ENCODE measurements at places on chromosomes 4 and X.

- no peak for DNase-seq
Observed at GRCh38 chrX:96889726-96890125, 6.0 kb downstream of the RPA4 start.

GRCh38 chr4:113094802-113095201 lies 45.3 kb downstream of the ANK2 start:
- no peak for DNase-seq

DNA sequence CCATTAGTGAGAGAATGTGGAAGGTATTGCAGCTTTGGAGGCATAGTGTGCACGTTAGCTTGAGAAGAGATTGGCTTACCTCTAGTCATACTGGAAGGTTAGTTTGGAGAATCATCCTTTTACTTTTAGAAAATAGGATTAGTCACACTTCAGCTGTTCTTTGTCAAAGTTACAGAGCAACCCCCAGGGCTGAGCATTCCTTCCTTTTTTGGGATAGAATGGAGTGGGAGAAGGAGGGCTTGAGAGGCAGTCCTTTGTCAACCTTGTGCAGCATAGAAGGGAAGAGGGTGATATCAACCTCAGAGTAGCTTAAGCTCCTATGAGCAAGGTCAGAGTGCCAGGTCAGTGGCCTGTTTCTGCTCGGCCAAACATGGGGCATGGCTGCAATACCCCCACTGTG lies 8.6 kb upstream of the MBNL3 start:
- no peak for DNase-seq

DNA sequence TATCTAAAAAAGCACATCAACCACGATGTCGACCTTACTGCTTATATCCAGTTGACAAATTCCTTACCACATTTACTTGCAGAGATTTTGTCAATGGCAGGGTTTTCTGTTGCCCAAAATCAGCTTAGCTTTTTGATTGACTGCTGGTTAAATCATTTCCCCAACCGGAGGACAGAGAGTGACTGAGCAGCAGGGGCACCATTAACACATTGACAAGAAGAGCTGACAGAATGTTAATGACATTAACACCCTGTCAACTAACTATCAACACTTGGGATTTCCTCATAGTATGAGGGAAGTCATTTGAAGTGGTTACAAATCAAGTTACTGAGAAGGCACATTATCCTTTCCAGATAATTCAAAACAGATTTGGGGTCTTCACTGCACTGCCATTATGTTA lies 368.4 kb downstream of the RPA4 start:
- DNase-seq = no peak

DNA sequence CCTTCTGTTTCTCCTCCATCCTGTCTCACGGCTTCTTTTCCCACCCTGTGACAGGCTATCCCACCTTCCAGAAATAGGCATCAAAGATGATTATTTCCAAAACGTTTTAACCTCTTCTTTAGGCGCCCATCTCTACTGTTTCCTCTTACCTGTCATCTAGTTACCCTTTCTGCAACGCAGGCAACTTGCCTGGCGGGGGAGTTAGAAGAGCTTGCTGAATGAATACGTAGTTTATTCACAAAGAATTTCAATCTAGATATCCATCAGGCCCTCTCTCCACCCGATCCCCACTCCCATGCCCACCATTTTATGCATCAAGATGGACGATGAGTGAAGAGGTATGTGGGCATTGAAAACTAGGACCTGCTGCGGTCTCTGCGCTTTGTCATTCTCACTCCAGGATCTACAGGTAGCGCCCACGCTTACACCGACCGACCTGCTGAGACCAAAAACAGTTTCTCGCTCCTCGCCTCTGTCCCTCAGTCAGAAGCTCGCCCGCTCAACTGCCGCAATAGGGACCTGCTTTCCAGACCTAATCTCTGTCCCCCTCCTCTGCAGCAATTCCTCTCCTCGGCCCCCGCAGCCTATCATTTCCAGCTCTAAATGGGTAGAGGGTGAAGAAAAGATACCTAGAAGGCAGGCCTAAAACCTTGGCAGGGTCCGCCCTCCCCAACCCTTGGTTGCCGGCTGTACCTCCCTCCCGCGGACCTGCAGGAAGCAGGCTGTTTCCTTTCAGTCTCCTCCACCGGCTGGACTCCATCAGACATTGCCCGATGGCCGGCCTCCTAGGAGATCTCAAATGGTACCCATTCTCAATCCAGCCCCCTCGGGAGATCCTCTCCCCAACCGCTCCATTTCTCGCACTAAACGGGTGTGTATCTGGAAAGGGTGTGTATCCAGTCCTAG lies 624 bp downstream of the BEX5 start:
- no peak for DNase-seq

- DNase-seq = no peak
Observed at GRCh38 chr4:170875868-170876267, 786.1 kb upstream of the AADAT start.

DNA sequence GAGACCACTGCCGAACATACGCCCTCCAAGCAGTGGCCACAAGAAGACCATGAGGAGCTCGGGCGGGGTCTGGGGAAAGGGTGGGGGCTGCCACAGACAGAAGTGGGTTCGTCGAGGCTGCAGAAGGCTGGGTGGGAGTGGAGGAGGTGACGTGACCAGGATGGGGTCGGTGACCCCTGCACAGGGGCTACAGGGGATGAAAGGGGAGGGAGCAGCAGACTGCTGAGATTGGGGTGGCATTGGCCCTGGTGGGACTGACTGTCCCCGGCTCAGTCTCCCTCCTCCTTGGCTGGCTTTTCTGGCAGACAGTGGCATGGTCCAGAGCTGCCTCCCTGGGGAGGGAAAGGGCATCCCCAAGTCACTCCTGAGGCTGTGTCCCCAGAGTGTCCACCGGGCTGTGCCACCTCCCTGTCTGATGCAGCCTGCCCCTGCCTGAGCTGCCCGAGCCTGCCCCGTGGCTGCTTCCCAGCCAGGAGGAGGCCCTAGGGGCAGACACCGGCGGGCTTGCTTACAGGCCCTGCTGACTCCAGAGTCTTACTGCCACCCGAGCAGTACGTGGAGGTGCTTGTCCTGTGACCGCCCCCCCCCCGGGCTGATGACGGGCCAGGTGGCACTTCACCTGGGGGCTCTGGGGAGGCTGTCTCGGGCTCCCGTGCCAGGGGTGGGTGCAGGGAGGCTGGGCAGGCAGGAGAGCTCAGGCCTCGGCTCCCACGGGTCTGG lies 7.2 kb downstream of the SH3BP2 start:
- no peak for DNase-seq

GRCh38 chr4:74327762-74328161 lies 19.5 kb downstream of the EPGN start:
- no peak for DNase-seq

GRCh38 chrX:16970977-16971376 lies 24.5 kb downstream of the REPS2 start:
- DNase-seq = no peak

DNA sequence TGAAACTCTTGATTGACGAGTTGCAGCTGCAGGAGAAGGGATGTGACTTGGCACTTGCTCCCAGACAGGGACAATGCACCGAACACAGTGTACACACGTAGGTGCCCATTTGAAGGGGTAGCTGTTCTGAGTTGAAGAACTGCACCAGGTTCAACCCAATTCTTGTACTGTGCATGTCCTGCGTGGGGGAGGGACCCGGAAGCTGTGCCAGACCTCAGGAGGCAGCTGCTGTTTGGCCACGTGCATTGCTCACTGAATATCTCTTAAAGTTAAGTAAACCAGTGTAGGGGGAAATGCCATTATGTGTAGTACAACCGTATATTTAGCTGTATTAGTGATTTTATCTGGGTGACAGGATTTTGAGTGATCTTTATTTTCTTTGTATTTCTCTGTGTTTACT lies 12.0 kb upstream of the RBBP7 start:
- DNase-seq = no peak

DNA sequence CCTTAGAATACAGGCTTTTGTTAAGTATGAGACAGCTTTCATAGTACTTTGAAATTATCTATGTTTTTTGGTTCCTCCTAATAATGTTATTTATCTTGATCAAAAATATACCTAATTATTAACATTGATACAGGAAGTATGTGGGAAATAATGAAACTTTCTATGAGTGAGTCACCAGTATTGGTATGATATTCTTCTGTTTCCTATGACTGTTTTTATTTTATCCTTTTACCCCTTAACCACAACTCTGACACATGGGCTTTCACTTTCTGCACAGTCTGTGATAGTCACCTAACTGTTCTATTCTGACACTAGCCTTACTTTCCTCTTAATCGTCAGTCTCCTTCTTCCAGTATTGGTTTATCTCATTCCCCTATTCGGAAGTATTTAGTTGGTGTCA lies 4.7 kb downstream of the THAP9 start:
- peak; percentile 26 for DNase-seq

DNA sequence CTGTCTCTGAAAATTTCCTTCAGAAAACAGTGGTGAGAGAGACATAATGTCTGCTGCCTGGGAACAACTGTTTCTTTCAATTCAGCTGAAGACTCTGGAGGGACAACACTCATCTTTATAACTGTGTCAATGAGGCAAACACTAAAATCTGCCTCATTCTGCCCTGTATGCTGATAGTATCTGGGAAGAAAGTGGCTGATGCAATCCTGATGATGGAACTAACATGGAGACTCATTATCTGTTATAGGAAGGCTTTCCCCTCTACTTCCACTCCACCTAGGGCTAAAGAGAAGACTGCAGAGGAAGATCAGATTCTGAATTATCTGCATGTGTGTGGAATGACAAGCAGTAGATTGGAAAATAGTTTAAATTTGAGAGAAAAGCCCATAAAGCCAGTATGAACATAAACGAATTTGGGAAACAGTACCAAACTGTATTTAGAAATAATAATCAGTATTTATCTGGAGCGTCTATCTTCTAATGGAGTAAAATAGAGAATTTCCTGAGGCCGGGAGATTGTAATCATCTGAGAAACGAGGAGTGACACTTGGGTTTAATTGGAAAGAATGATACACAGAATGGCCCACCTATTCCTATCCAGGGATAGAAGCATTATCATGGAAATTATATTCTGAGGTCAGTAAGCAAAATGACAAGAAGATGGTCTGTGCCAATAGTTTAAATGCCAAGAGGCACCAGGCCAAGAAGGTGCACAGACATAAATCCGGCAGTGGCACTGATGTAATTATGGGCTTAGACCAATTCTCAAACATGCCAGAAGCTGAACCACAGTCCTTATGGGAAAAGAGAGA lies 85.4 kb downstream of the SHISA3 start:
- DNase-seq = no peak

- no peak for DNase-seq
Observed at GRCh38 chr4:122156819-122157218, 4.7 kb downstream of the BLTP1 start.

DNA sequence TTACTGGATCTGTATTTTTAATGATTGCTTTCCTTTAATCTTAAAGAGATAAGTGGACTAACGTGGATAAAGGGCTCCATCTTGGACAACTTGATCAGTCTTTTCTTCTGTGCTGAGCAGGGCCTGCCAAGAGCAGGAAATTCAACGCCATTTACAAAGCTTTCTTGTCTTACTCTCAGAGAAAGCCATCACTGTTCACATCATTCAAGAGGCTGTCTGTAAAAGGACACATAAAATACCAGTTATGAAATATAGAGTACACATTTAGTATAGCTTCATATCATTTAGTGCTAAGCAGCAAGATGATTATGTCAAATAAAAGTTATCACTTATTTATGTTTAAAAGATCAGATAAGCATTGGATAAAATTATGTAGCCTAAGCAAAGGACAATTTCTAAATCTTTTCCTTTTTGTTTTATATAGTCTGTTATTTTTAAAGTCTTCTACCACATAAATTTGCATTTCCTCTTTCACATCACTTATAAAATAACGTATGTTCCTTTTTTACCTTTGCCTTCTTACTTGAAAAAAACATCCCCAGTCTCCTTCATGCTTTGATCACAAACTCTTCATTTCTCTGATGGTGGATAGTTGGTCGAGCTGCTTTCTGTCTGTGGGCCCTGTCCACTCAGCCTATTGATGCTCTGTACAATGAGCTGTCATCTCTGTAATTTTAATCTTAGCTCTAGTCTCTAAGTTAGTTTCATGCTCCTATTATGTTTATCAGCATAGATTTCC lies 2.1 kb upstream of the CCNG2 start:
- DNase-seq = no peak

GRCh38 chrX:12118134-12118533 lies 20.1 kb upstream of the FRMPD4 start:
- DNase-seq = no peak

- no peak for DNase-seq
Observed at GRCh38 chrX:13177921-13178566, 133.6 kb upstream of the FAM9C start.

DNA sequence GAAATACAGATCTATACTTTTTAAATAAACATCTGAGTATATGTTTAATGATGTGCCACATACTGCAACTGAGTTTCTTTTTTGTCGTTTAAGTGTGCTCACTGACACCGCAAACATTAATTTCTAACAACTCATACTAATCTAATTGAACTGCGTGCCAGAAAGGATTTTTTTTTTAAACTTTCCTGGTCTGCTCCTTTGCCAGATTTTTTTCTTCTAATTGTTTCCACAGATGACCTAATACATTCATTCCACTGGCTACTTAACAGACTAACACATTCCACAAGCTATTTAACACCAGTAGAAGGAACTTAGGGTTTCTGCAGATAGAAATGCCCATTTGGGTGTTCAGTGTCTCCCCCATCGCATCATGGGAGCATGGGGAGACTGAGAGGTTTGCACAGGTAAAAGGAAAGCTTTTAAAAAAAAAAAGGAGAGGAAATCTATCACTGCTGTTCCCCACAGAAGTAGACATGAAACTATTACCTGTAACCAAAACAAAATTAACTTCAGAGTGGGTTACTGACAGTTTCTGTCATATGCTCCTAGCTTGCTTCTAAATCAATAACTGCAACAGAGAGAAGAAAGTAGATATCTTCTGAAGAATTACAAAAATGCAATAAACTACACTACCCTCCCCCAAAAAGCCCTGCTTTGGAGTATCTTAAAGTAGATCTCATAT lies 31.6 kb downstream of the SH3KBP1 start:
- DNase-seq = no peak

DNA sequence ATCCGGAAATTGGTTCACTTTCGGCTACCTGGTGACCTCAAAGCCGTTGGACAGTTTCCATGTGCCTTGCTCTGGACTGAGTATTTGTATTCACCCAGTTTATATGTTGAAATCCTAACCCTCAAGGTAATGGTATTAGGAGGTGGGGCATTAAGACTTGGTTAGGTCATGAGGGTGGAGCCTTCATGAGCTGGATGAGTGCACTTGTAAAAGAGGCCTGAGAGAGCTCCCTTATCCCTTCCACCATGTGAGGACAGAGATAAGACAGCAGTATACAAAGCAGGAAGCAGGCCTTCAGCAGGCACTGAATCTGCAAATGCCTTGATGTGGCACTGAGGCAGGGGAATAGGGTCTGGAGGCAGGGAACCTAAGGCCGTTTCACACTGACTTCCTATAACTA lies 5.3 kb upstream of the OPHN1 start:
- DNase-seq = no peak

- DNase-seq = no peak
Observed at GRCh38 chr4:174464949-174465348, 57.3 kb downstream of the HPGD start.

GRCh38 chr4:131534944-131535645 lies 1614.0 kb upstream of the PCDH10 start:
- DNase-seq = no peak
